ENCODE measurements at places on chromosomes 1 and 21.

GRCh38 chr21:44726826-44727225 lies 15.5 kb upstream of the TSPEAR start:
- DNase-seq, result no peak

GRCh38 chr1:21901473-21901847 lies 35.6 kb downstream of the HSPG2 start:
- no peak for DNase-seq

- no peak for DNase-seq
These were observed 19.3 kb downstream of the RNF11 start for GRCh38 chr1:51255331-51255730.

- DNase-seq, result no peak
These were observed 102.2 kb upstream of the HAO2 start for GRCh38 chr1:119266386-119266785.

DNA sequence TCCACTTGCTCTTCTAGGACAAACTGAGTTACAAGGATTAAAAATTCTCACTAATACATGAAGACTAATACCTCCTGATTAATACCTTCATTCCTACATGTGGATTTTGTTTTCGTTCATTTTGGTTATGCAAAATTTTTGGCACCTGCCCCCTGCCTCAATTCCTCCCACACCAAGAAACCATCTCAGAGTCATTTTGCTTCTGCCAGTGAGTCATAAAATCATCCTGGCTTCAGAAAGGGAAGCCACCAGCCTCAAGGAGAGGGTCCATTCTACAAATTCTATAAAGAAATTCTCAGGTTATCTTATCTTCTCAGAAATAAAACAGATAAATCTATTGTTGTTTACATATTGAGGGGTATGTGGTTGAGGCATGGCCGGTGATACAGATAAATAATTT lies 103.2 kb upstream of the COA6 start:
- peak; percentile 22 for DNase-seq

- DNase-seq, result no peak
These were observed 6.0 kb downstream of the DYNLT5 start for GRCh38 chr1:66758241-66758755.

DNA sequence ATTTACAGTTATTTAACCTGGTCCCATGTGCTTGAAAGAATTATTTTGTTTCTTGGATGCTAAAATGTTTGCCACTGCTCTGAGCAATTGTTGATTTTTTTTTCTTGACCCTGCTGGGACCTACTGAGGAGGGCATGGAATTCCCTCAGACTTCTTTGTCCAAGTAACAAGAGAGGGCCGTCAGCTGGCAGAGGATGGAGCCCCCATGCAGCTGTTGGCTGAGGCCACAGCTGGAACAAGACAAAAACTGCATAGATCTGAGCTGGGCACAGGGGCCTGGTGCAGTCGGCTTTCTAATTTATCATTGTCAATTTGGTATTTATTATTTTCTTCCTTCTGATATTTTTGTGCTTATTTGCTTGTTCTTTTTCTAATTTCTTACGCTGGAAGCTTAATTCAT lies 39.6 kb upstream of the ABCG1 start:
- DNase-seq, result no peak

GRCh38 chr1:37537378-37537777 lies 16.7 kb downstream of the SNIP1 start:
- DNase-seq, result no peak

- peak; percentile 60 for DNase-seq
These were observed 9.1 kb upstream of the LCE2D start for GRCh38 chr1:152654110-152654509.

DNA sequence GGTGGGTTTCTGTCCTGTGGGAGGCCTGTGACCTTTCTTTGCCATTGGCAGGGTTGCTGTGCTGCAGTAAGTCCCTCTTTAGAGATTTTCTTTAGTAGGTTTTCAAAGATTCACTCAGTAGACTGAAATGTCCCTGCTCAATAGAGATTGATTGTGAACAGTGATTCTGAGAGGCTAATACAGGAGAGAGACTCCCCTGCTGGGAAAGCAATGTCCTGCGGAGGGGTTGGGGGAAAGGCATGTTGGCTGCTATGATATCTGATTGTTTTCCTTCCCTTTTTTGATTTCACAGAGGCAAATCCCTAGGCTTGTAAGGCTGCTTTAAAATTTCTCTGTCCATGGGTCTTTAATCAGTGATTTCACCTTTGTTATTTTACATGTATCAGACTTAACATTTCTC lies 589.9 kb downstream of the ADGRL2 start:
- no peak for DNase-seq

GRCh38 chr1:63454269-63454668 lies 68.8 kb downstream of the ITGB3BP start:
- DNase-seq, result no peak

- DNase-seq, result no peak
These were observed 6.5 kb upstream of the LRRC71 start for GRCh38 chr1:156913809-156914387.

DNA sequence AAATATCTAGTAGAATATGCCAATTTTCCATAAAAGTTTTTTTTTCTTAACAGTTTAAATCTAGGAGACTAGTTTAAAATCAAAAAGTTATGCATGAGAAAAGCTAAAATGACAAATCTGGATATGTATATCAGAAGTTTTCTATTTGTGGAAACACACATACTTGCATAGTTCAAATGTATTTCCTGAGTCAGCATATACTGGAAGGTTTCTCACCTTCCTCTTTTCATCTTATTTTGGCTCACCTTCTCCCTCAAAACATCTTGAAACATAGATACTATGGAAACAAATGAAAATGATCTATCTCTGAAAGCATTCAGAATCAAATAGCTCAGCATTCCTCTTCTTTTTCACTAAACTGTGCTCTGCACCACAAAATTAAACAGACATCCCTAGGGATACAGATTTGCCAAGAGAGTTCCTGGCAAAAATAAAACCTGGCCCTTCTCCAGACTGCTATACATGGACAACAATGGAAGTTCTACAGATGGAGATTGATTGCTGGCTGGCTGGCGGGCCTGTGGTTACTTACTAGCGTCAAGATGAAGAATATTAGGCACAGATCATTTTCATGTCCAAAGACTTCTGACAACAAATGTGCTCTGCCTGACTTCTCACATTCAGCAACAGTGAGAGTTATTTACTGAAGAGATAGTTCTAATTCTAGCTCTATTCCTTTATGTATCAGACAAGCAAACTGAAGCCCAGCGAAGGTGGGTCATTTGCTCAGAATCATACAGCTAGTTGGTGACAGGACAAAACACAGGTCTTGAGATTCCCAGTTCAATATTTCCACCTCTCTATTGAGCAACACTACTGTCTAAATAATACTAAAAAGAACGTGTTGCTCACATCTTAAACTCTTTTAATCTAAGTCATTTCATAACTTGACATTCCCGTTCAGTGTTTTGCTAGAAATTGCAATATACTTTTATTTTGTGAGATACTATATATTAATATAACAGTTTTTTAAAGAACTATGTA lies 26.6 kb downstream of the DIPK1A start:
- no peak for DNase-seq

- no peak for DNase-seq
These were observed 74.8 kb downstream of the ELAVL4 start for GRCh38 chr1:50183378-50184133.

GRCh38 chr1:165891111-165891860 lies 63.9 kb downstream of the UCK2 start:
- DNase-seq, result no peak

GRCh38 chr1:55700359-55701130 lies 485.4 kb upstream of the USP24 start:
- DNase-seq, result no peak

DNA sequence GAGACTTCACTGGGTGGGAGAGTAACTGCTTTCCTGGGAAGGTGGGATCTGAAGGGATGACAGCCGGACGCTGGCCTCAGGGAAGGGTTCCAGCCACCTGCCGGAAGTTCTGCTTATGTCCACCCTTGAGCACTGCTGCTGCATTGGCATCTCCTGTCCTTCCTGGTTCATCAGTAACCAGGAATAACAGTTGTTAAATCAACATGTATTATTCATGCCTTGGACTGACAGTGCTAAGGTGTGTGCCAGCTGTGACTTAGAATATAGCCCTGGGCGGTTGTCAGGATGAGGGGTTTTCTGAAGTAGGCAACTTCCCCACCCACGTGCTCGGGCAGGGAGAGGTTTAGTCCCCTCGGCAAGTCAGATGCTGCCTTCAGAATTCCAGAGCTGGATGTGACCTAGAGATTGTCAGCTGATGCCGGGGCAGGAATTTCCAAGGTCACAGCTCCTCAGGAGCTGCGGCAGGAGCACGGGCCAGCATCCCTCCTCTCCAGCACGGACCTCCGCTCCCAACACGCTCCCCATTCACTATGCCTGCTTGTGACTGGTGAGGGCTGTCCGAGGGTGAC lies 17.9 kb downstream of the CLDN14 start:
- DNase-seq, result no peak

- DNase-seq, result no peak
These were observed 14.8 kb upstream of the GPR88 start for GRCh38 chr1:100523038-100523652.

- no peak for DNase-seq
These were observed 86.5 kb downstream of the C1orf21 start for GRCh38 chr1:184473176-184473966.

DNA sequence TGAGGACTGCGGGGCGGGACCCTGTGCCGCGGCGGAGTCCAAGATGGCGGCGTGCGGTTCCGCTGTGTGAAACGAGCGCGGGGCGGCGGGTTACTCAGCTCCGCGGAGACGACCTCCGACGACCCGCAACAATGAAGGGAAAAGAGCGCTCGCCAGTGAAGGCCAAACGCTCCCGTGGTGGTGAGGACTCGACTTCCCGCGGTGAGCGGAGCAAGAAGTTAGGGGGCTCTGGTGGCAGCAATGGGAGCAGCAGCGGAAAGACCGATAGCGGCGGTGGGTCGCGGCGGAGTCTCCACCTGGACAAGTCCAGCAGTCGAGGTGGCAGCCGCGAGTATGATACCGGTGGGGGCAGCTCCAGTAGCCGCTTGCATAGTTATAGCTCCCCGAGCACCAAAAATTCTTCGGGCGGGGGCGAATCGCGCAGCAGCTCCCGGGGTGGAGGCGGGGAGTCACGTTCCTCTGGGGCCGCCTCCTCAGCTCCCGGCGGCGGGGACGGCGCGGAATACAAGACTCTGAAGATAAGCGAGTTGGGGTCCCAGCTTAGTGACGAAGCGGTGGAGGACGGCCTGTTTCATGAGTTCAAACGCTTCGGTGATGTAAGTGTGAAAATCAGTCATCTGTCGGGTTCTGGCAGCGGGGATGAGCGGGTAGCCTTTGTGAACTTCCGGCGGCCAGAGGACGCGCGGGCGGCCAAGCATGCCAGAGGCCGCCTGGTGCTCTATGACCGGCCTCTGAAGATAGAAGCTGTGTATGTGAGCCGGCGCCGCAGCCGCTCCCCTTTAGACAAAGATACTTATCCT lies 430 bp downstream of the RBM15 start:
- DNase-seq, result peak; percentile 62

DNA sequence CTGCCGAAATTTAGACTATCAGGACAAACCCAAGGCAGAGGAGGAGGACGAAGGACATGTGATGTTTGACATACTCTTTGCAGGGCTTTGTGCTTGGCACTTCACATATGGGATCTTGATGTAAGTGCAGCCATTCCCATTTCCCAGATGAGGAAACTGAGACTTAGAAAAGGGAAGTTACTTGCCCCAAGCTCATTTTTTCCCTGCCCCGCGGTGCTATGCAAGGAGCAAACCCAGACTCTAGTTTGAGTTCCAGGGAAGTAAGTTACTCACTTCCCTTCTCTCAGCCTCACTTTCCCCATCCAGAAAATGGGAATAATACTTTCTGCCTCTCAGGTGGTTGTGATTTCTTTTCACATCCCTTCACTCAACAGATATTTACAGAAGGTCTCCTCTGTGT lies 4.5 kb upstream of the FOXO6 start:
- DNase-seq, result no peak

Measured in stimulated activated CD4-positive, alpha-beta T cell treated with anti-CD3 and anti-CD28 coated beads, Interleukin-4, amount 100 ng/mL, for 24 hours (primary cell).